CD8-positive, alpha-beta memory T cell (primary cell): ENCODE measurements at places on chromosomes 4 and X. TPM values are rescaled to one million over a fixed set of nuclear protein-coding genes. Genes with fewer than 3 reads are reported as not detected.

C4orf50 gene
- 0.37 TPM for total RNA-seq

ARR3 gene
- total RNA-seq, result not detected

PAGE1 gene
- total RNA-seq, result not detected

GRCh38 chrX:99469439-99469838 is 940.6 kb downstream of the PCDH19 start:
- H3K4me1 ChIP-seq, result no peaks in the 10 kb centered on the region
- H3K27ac ChIP-seq, result no peak overlapping the region
- H3K4me3 ChIP-seq, result no peak overlapping the region

DNA sequence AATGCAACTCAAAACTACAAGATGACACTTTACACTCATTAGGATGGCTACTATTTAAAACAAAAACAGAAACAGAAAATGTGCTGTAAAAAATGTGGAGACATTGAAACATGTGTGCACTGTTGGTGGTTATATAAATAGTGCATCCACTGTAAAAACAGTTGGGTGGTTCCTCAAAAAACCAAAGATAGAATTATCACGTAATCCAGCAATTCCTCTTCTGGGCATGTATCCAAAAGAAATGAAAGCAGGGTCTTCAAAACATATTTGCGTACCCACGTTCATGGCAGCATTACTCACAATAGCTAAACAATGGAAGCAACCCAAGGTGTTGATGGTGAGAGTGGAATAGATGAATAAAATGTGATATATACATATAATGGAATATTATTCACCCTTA is 967.2 kb downstream of the TRAM1L1 start:
- no peak overlapping the region for H3K27ac ChIP-seq
- H3K4me3 ChIP-seq, result no peak overlapping the region
- no peak for DNase-seq
- no peaks in the 10 kb centered on the region for H3K4me1 ChIP-seq
- no peaks in the 10 kb centered on the region for H3K27me3 ChIP-seq

DNA sequence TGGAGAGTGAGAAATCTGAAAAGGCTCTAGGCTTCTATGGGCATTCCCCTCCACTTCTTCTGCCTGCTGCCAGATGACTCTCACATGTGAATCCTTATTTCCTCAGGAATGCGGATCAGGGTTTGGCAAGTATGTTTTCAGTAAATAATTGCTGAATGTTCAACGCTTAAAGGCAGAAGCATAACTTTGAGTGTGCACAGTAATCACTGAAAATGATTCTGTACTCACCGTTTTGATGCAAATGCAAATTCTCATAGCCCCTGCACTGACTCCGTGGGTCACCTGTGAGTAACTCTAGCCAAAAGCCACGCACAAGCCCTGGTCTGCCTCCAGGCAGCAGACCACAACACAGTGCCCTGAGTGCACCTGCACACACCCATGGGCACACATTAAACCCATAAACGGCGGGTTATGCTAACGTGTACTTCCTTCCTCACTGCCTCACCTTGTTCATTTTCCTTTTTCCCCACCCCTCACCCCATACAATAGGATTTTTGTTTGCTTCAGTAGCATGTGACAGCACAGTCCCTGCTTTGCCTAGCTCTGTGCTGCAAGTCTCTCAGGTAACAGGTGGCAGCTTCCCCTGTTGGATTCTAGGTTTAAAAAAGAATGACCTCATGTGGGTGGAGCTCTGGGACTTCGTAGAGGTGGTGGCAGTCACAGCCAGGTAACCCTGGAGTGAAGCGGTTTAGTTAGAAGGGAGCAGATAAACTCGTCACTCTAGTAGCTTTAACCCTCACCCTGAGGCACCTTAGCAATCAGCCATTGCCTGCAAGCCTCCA is at the start of gene ARHGEF38:
TSS of gene ARHGEF38 (plus strand) at position 656 of the 782 bp plus-strand sequence. CDS start 146 bp downstream, outside the sequence.
- no peaks in the 10 kb centered on the region for H3K36me3 ChIP-seq
- DNase-seq, result no peak
- no peaks in the 10 kb centered on the region for H3K27me3 ChIP-seq
- H3K27ac ChIP-seq, result no peak within 1 kb of the TSS
- H3K4me3 ChIP-seq, result no peak within 1 kb of the TSS

GRCh38 chr4:118784776-118785175 is 51.1 kb downstream of the SEC24D start:
- H3K27me3 ChIP-seq, result no peaks in the 10 kb centered on the region
- peaks cover 5% of the 10 kb centered on the region for H3K36me3 ChIP-seq
- H3K4me1 ChIP-seq, result no peaks in the 10 kb centered on the region
- no peak overlapping the region for H3K27ac ChIP-seq
- H3K4me3 ChIP-seq, result no peak overlapping the region

GRCh38 chr4:42865572-42866189 is 26.8 kb upstream of the GRXCR1 start:
- H3K4me3 ChIP-seq, result no peak overlapping the region
- peak; percentile 44 for DNase-seq
- no peaks in the 10 kb centered on the region for H3K36me3 ChIP-seq
- no peaks in the 10 kb centered on the region for H3K4me1 ChIP-seq
- H3K27me3 ChIP-seq, result no peaks in the 10 kb centered on the region
- H3K27ac ChIP-seq, result no peak overlapping the region

- no peak overlapping the region for H3K27ac ChIP-seq
- H3K4me1 ChIP-seq, result no peaks in the 10 kb centered on the region
These were observed 122.1 kb downstream of the AFF1 start for GRCh38 chr4:87056881-87057280.

SLC9B1 gene
- 1.2 TPM for total RNA-seq

DNA sequence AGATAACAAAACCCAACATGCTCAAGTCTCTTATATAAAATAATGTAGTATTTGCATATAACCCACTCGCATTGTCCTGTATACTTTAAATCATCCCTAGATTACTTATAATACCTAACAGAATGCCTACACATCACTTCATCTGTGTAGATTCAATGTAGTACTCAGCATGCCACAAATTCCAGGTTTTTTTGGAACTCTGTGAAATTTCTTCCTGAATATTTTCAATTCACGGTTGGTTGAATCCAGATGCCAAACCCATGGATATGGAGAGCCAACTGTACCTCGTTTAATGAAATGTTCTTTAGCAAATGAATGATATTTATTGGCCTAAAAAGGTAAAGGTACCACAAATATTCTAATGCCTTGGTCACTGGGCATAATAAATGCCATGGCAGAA is 24.8 kb downstream of the CCNI start:
- peaks cover 46% of the 10 kb centered on the region for H3K36me3 ChIP-seq
- no peaks in the 10 kb centered on the region for H3K4me1 ChIP-seq
- no peaks in the 10 kb centered on the region for H3K27me3 ChIP-seq
- no peak for DNase-seq
- no peak overlapping the region for H3K27ac ChIP-seq
- H3K4me3 ChIP-seq, result no peak overlapping the region

DNA sequence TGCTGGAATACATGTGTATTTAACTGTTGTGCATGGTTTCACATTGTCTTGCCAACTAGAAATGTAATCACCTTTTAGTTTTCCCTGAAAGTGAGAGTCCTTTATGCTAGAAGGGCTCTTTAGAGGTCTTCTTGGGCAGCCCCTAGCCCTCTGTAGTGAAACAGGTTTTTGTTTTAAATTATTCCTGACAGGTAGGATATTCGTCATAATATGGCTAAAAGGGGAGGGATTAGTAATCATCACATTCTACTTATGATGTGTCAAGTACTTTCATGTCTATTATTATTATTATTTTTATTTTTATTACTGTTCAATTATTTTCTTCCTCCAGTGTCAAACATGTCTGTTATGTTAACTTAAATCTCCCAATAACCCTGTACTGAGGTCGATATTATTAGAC is 35.5 kb downstream of the MSN start:
- no peaks in the 10 kb centered on the region for H3K27me3 ChIP-seq
- H3K4me3 ChIP-seq, result no peak overlapping the region
- no peaks in the 10 kb centered on the region for H3K36me3 ChIP-seq
- no peak for DNase-seq
- peaks cover 91% of the 10 kb centered on the region for H3K4me1 ChIP-seq
- no peak overlapping the region for H3K27ac ChIP-seq

GRCh38 chr4:117971403-117971802 is 62.9 kb upstream of the NDST3 start:
- DNase-seq, result no peak
- H3K27me3 ChIP-seq, result no peaks in the 10 kb centered on the region
- no peaks in the 10 kb centered on the region for H3K36me3 ChIP-seq

HSD17B13 gene
- total RNA-seq, result not detected
